Glutamatergic neuron (in vitro differentiated cells): ENCODE measurements at places on chromosomes 2 and 18.

GRCh38 chr18:70349316-70349715 lies 60.5 kb downstream of the SOCS6 start:
- no peak for DNase-seq

GRCh38 chr2:72779495-72779894 lies 46.3 kb downstream of the EXOC6B start:
- DNase-seq, result no peak

DNA sequence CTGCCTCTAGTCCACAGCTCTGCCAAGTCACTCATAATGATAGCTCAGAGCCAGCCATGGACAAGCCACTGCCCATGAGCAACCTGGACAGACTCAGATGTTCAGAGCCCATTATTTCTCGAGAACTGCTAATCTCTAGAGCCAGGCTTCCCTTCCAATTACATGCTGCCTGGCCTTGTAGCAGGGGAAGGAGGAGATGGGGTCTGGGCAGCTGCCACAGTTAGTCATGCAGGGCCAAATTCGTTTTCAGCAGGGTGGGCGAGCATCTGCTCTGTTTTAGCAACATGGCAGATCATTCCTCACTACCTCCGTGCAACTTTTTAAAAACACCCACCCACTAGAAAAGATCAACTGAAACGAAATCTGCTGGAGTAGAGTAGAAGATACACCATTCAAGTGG lies 141.8 kb downstream of the MYO5B start:
- DNase-seq, result no peak

- DNase-seq, result no peak
Measured at GRCh38 chr2:127048618-127048935, 58.4 kb downstream of the BIN1 start.

- DNase-seq, result no peak
Measured at GRCh38 chr2:226581004-226581403, 218.6 kb downstream of the IRS1 start.

- DNase-seq, result no peak
Measured at GRCh38 chr18:12048010-12048826, 45.4 kb upstream of the ANKRD62 start.

DNA sequence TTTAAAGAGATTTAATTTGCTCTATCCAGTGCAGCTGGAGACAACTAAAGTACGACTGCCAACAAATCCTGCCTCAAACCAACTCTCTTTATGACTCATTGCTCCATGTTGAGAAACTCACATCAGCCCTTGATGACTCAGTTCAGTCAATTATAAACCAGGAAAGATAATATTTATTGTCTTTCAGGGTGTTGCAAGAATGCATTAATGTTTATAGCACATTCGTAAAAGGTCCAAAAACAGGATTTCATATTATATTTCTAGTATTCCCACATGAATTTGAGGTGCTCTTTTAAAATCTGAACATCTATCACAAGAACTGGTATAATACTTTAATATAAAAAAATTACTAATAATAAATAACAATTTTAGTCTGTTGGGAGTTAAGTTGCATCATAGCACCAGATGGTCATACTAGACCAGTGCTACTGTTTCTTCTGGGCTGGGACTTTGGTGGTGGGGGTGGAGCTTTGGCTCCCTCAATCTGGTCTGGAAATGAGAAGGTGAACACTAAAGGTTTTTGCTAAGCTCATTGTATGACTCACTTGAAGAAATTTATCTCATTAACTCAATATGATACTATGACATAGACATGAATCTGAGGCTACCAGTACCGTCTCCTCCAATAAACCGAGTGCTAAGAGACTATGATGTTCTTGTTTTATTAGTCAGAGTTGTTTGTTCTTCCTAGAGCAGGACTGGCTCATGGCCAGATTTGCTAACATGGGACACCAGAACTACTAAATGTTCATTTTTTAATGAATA lies 26.6 kb upstream of the MAP3K20 start:
- DNase-seq, result no peak

GRCh38 chr2:199488772-199489400 lies 31.1 kb upstream of the SATB2 start:
- DNase-seq, result peak; percentile 75

DNA sequence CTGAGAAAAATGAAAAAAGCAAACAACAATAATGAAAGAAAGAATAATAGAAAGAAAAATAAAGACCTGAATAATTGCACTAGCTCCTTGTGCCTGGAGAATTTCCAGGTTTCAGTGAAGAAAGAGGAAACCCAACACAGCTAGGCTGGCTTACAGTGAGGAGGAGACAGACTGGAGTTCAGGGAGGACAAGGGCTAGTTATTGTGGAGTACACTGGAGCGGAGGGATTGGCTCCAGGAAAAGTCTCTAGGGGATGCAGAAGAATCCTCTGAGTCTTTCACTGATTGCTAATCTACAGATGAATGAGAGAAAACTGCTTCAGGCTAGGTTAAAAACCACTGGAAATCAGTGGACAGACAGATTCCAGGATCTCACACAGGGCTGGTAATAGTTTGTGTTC lies 163.6 kb upstream of the RBMS1 start:
- no peak for DNase-seq

GRCh38 chr18:47204908-47205522 lies 28.9 kb upstream of the IER3IP1 start:
- DNase-seq, result peak; percentile 49

GRCh38 chr2:119496682-119497081 lies 27.6 kb downstream of the SCTR start:
- no peak for DNase-seq

DNA sequence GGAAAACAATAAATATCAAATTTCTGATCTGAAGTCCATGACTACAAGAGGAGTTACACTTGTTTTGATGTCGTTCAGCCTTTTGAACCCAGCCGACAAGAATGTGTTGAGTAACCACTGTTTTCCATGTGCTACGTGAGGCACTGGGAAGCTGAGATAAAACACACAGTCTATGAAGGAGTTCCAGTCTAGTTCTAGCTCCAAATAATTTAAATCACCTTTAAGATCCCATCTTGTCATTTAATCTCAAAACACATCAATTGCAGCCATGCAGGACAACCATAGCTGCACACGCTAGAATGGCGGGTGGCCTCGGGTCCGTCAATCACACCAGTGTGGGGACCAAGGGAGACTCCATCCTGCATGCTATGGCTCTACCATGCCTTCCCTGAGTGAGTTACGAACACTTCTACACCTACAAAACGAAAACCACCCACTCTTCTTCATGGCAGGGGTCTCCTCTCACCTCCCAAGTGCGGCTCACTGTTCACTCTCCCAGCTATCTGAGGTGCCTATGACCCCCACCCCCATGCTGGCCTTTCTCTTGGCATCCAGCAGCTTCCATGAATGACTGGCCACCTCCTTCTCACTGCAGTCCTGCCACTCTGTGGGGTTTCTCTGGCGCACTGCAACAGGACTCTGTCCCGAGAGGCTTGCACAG lies 3.8 kb downstream of the FHL2 start:
- no peak for DNase-seq

GRCh38 chr18:43158381-43158780 lies 42.9 kb upstream of the RIT2 start:
- DNase-seq, result no peak

GRCh38 chr2:160715428-160715827 lies 221.8 kb upstream of the RBMS1 start:
- no peak for DNase-seq

DNA sequence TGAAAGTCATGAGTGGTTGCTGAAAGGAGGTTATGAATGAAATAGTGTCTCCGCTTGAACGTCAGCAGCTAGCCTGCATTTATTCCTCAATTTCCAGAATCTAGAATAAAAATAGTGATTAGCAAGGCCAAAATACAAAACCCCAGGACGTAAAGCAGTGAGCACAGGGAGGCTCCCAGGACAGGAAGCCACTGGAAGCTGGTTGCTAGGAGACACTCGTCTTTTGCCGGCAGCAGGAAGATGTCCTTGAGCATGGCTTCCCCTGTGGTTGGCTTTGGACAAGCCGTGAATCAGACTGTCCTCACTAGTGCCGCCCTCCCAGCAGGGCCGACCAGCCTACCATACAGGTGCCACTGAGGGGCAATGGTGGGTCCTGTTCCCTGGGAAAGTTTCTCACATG lies 374.4 kb downstream of the MTX2 start:
- DNase-seq, result peak; percentile 19

DNA sequence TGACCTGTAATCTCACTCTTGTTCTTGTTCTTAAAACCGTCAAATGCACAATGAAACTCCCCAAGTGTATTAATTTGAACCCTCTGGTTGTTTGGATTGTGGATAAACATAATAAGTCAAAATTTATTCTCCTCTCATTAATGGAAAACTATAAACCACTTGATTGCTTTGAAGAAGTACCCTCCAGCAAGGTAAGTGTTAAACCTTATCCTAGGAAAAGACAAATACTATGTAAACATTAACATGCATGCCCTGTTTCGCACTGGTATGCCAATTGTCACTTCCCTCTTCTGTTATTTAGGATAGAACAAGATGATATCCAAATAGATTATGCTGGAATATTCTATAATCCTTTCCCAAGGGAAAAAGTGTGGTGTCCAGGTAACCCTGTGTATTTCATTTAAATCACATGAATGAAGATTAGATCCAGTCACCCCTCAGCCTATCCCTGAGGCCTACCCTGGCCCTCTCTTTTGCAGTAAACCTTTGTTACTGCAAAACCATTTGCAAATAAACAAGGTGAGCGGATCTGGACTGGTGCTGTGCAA lies 1.3 kb downstream of the ADI1 start:
- DNase-seq, result no peak

DNA sequence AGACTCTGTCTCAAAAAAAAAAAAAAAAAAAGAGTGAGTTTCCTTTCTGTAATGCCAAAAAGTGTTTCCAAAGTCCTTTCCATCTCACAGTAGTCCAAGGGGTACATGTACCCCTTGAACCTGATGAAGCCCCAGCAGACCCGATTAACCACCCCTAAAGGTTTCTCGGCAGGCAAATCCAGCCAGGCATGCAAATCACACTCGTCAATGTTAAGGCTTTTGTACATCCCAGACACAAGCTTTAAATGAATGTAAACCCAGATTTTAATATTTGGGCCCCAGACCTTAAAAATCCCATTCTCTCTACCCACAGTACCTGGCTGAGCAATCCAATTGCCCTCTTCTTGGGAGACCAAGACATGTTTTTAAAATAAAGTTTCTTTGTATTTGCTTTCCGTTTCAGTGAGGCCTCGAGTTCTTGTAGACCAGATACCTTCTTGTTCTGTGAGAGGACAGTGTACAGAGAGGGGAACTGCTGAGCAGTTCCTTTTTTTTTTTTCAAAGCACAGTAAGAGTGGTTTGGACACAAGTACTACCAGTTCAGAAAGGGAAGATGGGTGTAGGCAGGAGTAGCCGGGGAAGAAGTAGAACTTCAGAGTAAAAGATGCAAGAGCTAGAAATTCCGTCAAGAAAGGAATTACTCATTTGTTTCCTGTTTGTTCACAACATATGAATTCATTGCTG lies at the start of gene NLRC4:
Gene NLRC4, minus strand, starts transcription at position 465 of the 684 bp plus-strand sequence. CDS start 8,111 bp downstream, outside the sequence.
- DNase-seq, result no peak

DNA sequence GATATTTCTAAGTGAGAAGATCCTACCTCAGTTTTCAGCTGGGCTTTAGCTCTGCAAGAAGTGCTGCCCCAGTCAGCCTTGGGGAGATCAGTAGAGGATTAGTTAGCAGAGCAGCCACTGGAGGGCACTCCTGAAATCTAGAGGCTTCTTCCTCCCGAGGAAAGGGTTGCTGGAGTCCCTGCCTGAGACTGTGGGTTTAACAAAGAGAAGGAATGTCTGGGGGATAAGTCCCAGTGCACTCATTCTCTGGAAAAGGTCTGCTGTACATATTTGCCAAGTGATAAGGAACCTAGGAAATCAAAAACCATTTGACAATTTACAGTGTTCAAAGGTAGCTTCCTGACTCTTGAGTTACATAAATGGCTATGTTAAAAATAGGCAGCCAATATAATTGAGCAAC lies 207.2 kb downstream of the SLC8A1 start:
- DNase-seq, result peak; percentile 55

GRCh38 chr18:24934258-24934932 lies 417.6 kb downstream of the ZNF521 start:
- DNase-seq, result no peak

GRCh38 chr2:200869014-200869413 lies 4.6 kb upstream of the CLK1 start:
- no peak for DNase-seq

- DNase-seq, result no peak
Measured at GRCh38 chr2:130762031-130762909, 6.9 kb downstream of the AMER3 start.

DNA sequence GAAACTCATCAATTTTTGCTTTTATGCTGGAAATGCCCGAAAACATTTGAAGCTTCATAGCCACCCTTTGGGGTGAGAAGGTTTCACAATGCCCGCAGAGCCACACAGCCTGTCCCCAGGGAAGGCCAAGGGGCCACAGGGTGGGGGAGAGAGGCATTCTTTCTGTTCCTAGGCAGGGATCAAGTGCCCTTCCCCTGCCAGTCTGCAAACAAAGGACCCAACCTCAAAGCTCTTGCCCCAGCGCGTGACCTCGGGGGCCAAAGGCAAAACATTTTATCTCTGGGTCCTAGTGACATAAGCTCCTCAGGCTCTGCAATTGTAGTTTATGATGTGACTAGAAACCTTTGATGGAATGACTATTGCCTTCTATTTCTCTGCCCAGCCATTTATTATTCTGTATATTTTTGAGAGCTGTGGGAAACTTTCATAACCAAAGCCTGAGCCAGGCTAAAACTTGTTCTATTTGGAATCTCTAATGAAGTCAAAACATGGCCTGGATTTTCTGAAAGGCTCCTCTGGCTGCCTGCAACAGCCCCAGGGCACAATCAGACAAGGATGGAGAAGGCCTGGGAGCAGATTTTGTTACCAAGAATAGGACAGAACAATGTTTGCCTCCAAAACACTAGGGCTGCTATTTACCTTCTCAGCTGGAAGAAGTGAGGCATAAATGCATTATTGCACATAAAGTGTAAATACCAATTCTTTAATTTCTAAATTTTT lies 137.2 kb upstream of the KCTD1 start:
- DNase-seq, result peak; percentile 31

- peak; percentile 21 for DNase-seq
Measured at GRCh38 chr2:149611100-149611820, 23.7 kb upstream of the MMADHC start.

DNA sequence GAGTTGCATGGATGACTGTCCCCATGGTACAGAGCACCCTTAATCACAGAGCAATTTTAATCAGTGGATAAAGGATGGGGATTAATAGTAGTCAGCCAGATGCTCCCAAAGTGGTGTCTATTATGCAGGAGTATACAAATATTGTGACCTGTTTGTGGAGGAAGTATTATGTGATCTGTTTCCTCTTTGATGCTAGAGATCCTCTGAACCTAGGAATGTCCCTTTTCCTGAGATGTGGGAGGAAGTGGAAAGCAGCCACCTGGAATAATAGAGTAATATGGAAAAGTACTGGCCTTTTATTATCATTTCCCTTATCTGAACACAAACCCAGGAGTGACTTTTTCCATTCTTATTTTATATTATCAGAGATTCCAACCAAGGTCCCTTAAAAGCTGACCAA lies 94.2 kb upstream of the EFEMP1 start:
- no peak for DNase-seq

DNA sequence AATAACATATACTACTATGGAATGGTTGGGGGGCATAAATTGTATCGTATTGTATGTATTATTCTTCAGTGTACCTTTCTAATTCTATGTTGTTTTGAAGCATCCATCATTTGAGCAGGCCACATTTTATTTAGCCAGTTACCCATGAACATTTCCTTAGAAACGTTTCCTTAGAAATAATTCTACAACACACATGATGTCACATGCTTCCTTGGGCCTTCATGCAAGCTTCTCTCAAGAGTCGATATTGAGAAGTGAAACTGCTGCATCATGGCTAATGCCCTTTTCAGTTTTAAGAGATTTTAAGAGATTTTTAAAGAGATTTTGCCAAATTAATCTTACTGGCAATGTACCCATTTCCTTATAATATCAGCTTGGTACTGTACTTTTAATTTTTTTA lies 63.9 kb downstream of the ALPK2 start:
- DNase-seq, result no peak

- no peak for DNase-seq
Measured at GRCh38 chr2:13584020-13584419, 867.3 kb downstream of the TRIB2 start.
